Stimulated activated CD8-positive, alpha-beta memory T cell treated with anti-CD3 and anti-CD28 coated beads, Interleukin-4, amount 100 ng/mL, for 48 hours (primary cell): ENCODE measurements at places on chromosomes 6 and 20.

DNA sequence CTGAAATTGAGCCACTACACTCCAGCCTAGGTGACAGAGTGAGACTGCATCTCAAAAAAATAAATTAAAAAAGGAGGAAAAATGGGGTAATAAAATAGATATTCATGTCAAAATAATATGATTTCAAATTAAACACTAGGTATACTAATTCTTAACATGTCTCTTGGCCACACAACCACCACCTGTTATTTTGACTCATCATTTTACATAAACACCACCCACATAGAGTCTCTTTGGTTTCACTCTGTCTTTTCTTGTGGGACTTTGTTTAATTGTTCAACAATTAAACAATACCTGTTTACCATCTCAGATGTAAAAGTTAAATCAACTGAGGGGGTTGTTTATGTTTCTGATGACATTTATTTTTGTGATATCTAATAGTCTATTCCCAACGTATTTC lies 476.8 kb upstream of the ADGRB3 start:
- no peak for DNase-seq

GRCh38 chr20:21465799-21466198 lies 48.1 kb downstream of the NKX2-2 start:
- no peak for DNase-seq

GRCh38 chr20:38730989-38731737 lies 6.9 kb downstream of the SLC32A1 start:
- DNase-seq: peak; percentile 94

GRCh38 chr6:117776441-117776840 lies 101.2 kb downstream of the NUS1 start:
- no peak for DNase-seq

- DNase-seq: no peak
Measured at GRCh38 chr6:14767226-14767625, 478.6 kb upstream of the JARID2 start.

DNA sequence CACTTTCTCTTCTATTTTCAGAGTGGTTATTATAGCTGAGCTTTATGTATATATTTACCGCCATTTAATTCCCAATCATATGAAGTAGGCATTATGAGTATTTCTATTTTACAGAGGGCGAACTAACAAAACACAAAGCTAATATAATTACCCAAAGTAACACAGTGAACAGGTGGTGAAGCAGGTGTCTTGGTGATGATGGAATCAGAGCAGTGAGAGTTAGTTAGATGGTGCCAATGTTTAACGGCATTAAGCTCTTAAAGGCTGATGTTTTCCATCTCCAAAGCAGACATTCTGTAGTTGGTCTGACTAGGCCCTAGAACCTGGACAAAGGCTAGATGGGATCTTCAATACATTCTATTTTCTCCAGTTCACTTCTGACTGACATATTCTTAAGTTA lies 551.1 kb upstream of the SYNCRIP start:
- no peak for DNase-seq

DNA sequence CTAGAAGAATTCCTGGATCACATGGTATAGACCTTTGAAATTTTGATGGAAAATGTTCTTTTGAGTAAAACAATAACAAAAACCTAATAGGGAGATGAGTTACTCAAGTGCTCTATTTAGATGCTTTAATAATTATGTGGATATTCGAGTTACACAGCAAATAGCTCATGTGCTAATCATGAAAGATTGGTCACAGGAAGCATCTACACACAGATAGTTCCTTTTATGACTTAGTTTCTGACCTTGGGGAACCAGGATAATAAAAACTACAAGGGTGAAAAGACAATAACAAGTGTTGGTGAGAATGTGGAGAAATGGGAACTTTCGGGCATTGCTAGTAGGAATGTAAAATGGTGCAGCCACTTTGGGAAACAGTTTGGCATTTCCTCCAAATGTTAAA lies 19.7 kb downstream of the UBE2V1 start:
- DNase-seq: no peak

GRCh38 chr6:15256538-15257271 lies 10.8 kb downstream of the JARID2 start:
- no peak for DNase-seq

GRCh38 chr6:136921381-136921935 lies 643 bp upstream of the SLC35D3 start:
- DNase-seq: peak; percentile 26

DNA sequence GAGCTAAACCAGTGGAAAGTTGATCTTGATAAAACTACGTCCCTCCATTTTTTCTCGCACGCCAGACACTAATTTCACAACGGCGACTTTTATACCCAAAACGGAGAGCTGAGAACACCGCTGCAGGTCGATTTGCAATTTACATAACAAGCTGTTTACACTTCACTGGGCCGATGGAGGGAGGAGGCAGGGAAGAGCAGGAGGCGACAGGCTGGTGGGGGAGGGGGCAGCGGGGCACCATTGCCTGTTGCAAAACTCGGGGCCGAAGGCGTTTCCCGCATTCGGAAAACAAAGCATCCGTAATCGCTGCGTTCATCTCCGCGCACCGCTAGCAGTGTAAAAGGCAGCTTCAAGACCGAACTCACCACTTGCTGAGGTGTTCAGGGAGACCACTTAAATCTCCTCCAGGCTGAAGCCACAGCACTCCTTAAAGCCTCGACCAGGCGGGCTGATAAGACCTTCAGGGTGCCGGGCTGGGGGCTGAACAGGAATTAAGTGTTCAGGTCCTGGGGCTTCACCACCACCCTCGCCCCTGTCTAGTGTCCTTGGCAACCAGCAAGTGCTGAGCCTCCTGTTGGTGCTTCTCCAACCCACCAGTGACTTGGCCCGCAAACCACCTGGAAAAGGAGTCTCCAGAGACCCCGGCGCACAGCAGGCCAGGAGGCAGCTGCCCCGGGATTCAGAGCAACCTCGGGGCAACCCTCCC lies 2.0 kb upstream of the FOXC1 start:
- DNase-seq: no peak

DNA sequence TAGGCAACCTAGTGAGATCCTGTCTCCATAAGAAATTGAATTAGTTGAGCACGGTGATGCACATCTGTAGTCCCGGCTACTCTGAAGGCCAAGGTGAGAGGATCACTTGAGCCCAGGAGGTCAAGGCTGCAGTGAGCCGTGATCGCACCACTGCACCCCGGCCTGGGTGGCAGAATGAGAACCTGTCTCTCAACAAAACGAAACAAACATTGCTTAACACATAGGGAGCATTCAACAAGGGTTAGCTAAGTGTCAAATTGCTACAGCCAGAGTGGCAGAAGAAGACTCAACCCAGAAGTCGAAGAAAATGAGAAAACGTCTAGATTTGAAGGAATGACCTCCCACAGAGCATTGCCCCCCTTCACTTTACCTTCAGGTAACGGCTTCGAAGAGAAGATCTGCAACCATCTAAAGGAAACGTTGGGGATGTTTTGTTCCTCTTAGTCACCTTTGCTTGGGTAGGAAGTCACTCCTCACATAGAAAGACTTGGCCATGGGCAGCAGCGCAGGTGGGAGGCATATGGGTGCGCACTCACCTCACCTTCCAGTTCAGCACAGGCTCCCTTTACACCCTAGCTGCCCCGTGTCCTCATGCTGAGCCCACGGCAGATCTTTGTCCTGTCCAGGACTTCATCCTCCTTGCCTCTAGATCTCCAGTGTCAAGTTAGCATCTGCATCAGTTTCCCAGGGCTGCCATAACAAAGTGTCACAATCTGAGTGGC lies 63.7 kb upstream of the SHLD1 start:
- no peak for DNase-seq

DNA sequence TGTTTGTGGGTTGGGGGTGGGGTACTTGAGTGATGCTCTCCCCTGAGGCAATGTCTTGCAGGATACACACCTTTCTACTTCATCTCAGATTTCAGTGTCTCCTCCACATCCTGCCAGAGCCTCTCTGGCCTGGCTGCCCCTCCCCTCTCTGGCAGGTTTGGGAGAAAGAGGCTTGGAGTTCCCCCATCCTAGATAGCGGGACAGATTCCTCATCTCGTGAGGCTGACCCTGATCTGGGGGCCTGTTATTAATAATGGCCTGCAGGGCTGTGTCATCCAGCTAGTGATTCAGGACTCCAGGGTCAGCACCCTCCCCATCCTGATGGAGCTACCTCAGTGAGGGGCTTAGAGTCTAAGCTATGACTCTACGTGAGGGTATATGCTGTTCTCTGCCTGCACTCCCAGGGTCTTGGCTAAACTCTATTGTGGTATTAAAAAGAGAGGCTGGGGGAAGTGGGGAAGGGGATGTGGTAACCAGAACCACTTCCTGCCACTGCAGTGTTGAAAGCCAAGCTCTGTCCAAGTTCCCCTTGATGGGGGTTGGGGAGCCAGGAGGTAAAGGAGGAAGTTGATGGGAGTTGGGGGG lies 3.7 kb upstream of the MMP9 start:
- DNase-seq: no peak

GRCh38 chr6:43228951-43229802 lies at the start of gene DNPH1:
Gene DNPH1, minus strand, starts transcription at chr6:43229481. Its CDS starts 25 bp downstream, at chr6:43229456.
- DNase-seq: peak; percentile 87
